ENCODE measurements at places on chromosomes 5 and 9.
A peak's percentile ranks its signal among the peaks of the same experiment; 100 is the strongest.

GRCh38 chr5:124074500-124074899 lies 562.5 kb downstream of the CSNK1G3 start:
- DNase-seq, result no peak

DNA sequence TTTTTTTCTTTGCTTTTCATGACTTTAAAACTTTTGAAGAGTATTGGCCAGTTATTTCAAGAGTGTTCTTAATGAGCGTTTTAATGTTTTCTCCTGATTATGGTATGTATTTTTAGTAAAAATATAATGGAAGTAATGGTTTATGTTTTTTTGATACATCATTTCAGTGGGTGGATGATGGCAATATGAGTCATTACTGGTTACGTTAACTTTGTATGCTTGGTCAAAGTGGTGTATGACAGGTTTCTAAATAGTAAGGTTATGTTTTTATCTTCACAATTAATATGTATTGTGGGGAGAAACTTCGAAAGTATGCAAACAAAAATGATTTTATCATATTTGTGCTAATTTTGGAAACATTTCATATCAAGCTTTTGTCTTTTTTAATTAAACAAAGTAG lies 176.7 kb upstream of the PRDM9 start:
- no peak for DNase-seq

DNA sequence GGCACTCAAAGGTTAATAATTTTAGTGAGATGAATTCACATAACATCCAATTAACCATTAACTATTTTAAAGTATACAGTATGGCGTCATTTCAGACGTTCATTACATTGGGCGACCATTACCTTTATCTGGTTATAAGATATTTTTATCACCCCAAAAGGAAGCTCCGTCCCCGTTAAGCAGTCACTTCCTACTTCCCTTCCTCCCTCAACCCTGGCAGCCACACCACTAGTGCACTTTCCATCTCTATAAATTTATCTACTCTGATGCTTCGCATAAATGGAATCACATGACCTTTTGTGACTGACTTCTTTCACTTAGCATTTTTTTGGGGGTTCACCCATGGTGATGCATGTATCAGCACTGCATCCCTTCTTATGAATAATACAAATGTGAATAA lies 168.3 kb upstream of the PUM3 start:
- DNase-seq, result no peak

DNA sequence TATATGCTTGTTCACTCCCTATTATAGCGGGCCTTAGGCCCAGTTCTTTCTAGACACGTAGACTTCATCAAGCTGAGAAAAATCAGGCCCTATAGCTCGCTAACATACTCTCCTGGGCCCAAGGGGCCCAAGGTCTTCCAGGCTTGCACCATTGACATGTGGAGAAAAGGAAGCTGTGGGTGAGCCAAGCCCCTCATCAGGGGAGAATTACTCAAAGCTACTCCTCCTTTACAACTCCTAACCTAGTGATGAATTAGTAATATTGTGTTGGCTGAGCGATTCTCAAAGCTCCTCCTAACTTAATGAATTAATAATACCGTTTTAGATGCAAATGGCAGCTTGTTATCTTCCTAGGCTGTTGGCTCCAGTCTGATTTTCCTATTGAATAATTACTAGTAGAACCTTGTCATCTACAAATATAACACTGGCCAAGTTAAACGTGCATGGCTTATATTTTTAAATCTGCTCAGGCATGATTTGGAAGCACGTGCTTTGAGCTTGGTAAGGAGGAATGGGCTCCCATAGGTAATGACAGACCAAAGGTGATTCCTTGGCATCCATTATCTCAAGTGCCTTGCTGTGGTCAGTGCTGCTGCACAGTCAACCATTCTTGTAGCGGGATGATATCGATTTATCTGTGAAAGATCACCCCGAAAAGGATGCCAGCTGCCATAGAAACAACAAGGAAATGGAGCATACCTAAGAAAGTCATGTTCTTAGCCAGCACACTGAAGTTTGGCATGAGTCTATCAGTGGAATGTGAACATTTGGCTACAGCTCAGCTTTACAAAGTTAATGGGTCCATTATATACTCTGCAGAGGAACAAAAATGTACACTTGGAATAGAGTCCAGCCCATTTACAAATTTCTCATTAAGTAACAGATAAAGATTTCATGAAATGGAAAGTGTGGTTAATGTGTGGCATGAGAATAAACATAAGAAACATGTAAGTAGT lies 23.8 kb downstream of the LVRN start:
- no peak for DNase-seq

DNA sequence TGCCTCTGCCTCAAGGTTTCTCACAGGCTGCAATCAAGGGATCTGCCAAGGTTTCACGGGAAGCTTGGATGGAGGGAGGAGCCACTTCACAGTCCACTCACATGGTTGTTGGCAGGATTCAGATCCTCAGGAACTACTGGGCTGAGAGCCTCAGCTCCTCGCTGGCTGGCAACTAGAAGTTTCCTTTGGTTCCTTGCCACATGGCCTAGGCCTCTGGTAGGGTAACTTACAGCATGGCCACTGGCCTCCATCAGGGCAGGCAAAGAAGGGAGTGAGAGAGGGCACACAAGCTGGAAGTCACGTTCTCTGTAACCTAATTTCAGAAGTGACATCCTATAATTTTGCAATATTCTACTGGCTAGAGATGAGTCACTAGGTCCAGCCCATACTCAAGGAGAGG lies 32.2 kb downstream of the SPOCK1 start:
- DNase-seq, result no peak

GRCh38 chr9:131892902-131893500 lies 153.1 kb upstream of the RAPGEF1 start:
- no peak for DNase-seq

DNA sequence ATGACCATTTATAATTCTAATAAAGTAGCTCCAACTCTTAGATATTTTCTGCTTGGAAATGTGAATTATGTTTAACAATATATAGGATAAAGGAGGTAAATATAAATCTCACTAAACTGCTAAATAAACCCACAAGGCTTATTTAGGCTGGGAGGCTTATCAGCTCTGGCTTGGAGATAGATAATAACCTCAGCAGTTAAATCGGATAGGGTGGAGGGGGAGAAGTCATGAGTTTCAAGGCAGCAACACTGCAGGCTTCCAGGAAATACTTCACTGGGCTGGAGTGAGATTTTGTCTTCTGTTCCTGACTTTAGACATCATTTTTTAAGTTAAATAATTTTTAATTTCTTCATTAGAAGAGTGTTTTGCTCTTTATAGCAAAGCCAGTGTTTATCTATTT lies 80.0 kb upstream of the ITGA2 start:
- DNase-seq, result no peak

GRCh38 chr5:68494771-68495170 lies 279.2 kb downstream of the PIK3R1 start:
- no peak for DNase-seq

GRCh38 chr9:126354887-126355770 lies 28.5 kb downstream of the MVB12B start:
- no peak for DNase-seq

GRCh38 chr5:133847301-133847700 lies 121.1 kb downstream of the C5orf15 start:
- no peak for DNase-seq

GRCh38 chr9:98342098-98342819 lies 86.8 kb upstream of the TBC1D2 start:
- no peak for DNase-seq

DNA sequence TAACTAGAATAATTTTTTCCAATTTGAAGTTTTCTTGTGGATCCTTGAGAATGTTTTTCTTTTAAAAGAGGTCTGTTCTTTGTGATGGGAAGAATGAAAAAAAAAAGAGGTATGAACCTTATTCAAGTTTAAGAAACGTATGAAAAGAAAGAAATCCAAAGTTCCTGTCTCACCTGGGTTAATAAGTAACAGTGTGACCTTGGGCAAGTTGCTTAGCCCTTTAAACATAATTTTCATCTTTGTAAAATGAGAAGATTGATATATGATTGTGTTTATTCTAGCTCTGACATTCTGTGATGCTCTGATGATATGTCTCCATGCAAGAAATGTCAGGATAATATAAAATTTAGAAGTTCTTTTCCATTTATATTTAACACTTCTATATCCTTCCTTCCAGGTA lies 19.3 kb downstream of the SLC26A2 start:
- no peak for DNase-seq

- DNase-seq, result no peak
These were observed 105.8 kb downstream of the DOCK2 start for GRCh38 chr5:169742771-169743296.

GRCh38 chr9:126208216-126208758 lies 118.3 kb upstream of the MVB12B start:
- no peak for DNase-seq

DNA sequence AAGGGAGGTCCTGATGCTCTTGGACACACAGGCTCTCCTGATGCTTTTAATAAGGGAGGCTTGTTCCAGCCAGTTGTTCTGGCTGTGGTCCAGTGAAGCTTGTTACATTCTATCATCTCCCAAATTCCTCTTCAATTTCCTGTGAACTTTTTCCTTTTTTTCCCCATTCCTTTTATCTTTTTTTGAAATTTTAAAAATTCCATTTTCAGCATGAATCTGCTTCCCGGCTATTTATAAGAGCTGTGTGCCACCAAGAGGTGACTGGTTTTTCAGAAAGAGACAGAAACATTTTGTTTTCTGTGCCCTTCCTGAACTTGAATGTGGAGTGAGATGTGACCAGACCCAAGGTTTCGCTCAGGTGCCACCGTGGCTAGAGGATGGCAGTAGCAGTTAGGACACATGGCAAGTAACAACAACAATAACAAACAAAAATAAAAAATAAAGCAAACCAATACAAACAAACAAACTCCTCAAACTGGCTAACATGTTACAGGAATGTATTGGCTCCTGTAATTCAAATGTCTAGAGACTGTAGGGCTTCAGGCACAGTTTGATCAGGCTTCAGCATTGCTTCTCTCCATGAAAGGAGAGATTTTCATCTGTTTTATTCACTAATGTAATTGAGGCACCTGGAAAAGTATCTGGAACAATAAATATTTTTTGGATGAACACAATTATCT lies 121.1 kb downstream of the BOD1 start:
- no peak for DNase-seq

GRCh38 chr9:113995401-113995800 lies 82.7 kb downstream of the AMBP start:
- no peak for DNase-seq

DNA sequence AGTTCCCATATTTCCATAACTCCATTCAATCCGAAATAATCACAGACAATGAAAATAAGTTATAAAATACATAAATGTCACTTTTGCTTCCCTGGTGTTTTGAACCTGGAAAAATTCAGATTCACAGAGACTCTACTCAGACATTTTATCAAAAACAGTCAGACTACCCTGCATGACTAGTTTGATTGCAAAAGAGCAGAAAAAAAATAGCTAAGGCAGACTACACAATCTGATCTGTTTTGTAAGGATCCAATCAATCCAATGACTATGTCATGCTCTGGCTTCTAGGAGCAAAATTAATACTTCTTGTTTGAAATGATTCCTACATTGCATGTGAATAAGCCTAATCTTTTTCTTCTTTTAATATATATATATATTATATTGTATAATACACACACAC lies 1262.6 kb downstream of the EFNA5 start:
- no peak for DNase-seq

- no peak for DNase-seq
These were observed 72.7 kb downstream of the CAST start for GRCh38 chr5:96734871-96735325.

GRCh38 chr9:100623969-100624368 lies 46.1 kb downstream of the CAVIN4 start:
- DNase-seq, result no peak

DNA sequence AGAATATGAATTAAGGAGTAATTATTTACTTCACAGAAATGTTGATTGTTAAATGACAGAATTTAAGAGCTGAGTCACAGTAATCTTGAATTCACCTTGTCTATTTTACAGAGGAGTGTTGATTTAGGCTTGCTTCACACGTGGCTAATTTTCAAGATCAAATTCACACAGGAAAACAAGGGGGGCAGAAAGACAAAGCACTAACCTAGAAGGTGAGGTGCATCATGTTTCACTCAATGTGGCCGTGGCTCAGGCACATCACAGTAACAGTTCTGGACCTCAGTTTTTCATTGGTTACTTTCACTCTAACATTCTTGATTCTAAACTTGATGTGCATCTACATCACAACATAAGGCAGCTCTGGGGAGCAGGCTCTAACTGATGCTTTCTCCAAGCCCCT lies 69.6 kb upstream of the GNAQ start:
- no peak for DNase-seq

- no peak for DNase-seq
These were observed 19.2 kb downstream of the RNF180 start for GRCh38 chr5:64184832-64185231.

GRCh38 chr5:157388111-157388710 lies 71.8 kb upstream of the NIPAL4 start:
- no peak for DNase-seq

- peak; percentile 19 for DNase-seq
These were observed 145.3 kb upstream of the SMARCA2 start for GRCh38 chr9:1869843-1870242.

DNA sequence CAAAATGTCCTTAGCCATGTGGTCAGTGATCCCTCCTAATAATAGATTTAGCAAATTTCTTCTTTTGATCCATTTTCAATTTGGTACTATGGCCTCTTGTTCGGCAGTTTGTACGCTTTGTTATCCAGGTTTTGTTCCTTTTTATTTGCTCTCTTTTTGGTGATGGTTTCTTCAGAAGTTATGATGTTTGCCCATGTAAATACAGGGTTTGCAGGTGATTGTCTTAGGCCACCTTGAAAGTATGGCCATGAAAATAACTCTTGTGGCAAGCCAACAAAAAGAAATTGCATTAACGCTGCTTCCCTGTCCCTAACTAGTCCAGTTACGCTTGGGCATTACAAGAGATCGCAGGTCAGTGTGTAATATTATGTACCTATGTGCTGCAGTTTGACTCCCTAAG lies 8.6 kb downstream of the GPR151 start:
- DNase-seq, result no peak

- no peak for DNase-seq
These were observed 25.4 kb upstream of the AGXT2 start for GRCh38 chr5:35073160-35073559.
